ENCODE measurements at places on chromosomes 7 and 10.

DNA sequence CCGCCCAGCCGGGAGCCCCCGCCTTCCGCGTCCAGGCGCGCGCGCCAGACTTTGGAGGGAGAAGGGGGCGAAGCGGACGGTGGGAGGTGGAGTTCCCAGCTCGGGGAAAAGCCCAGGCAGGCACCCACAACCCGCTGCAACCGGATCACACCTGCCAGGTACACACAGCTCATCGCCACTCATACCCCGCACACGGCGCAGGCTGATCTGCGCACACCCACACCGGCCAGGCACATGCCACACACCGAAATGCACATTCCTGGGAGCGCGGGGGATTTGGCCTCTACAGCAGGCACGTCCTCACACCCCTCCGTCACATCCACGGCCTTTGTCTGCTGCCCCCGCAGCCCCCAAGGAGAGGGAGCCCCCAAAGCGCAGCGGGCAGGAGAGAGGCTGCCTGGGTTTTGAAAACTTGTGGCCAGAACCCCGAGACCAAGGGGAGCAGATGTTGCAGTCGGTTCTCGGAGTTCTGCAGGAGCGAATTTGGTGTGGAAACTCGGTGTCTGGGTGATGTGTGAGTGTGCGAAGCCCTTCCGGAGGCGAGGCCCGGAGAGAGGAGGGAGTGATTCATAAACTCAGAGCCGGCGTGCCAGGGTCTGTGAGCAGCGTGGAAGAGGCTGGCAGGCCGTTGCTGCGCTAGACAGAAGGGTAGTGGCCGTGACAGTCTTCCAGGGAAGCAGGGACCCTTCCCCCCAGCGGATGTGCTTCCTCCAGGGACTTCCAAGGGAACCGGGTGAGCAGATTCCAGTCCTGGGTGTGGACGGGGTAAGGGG lies 734 bp downstream of the CHST3 start:
- DNase-seq = no peak

GRCh38 chr7:158519633-158520174 lies 67.9 kb downstream of the PTPRN2 start:
- DNase-seq = no peak

- DNase-seq = no peak
These were observed 23.2 kb downstream of the NT5C3A start for GRCh38 chr7:33039257-33039902.

DNA sequence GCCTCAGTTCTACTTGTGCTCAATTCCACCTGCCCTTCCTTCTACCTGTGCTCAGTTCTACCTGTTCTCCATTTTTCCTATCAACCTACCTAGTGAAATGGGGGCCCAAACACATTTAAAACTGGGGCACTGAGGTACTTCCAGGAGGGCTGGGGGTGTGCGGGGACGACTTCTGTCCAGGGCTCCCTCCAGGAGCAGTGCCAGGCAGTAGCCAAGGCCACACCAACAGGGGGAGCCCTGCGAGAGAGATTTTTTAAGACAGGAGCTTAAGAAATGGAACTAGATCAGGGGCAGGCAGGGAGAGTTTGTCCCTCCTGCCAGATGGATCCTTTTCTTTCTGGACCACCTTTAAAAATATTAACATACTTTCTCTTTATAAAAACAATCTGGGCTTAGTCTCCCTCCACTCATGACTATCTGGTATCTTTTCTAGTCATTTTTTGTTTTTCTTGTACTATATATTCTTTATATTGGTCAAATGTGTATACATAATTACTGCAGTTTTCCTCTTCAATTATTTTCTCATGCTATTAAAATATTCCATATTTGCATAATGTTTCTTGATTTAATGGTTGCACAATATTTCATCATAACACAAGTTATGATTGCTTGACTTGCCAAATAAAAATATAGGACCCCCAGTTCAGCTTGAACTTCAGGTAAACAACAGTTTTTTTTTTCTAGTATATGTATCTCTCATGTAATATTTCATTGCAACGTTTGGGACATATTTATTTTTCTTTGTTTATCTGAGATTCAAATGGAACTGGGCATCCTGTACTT lies 47.3 kb upstream of the INSYN2A start:
- DNase-seq = peak; percentile 40

- DNase-seq = no peak
These were observed 48.8 kb downstream of the ADCYAP1R1 start for GRCh38 chr7:31100871-31101270.

GRCh38 chr10:112247791-112248190 lies 35.4 kb upstream of the TECTB start:
- no peak for DNase-seq

DNA sequence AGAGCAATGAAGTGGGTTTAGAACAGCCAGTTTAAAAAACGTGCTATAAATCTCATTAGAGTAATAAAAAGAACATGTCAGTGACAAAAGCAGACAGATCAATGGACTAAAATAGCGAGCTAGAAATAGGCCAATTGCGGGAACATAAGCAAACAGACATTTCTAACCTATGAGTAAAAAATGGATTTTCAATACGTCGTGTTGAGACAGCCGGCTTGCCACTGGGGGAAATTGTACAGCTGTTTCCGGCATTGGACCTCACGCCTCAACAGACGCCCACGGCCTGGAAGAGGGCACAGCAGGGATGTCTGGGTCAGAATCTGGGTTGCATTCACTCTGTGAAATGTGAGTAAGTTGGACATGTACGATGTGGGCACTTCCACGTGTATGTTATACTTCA lies 92.9 kb downstream of the SVOPL start:
- no peak for DNase-seq

- DNase-seq = no peak
These were observed 31.8 kb downstream of the ZNF467 start for GRCh38 chr7:149741629-149742028.

DNA sequence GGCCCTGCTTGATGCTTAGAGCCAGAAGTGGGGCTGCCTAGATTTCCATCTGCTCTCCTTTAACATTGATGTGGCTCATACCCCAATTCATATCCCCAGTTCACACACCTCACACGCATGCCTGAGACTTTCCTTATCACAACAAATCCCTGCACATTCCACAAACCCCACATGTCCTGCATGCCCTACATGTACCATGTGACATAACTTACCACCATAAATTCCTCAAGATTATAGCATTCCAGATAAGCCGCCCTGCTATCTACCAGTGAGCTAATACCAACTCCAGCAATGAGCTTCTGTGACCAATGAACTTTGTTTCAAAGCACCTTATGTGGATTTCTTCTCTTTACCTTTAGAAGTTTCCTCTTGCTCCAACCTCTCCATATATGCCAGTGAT lies 104.7 kb upstream of the RAB11FIP2 start:
- no peak for DNase-seq

- no peak for DNase-seq
These were observed 46.9 kb downstream of the ZNF518A start for GRCh38 chr10:96176985-96177384.

DNA sequence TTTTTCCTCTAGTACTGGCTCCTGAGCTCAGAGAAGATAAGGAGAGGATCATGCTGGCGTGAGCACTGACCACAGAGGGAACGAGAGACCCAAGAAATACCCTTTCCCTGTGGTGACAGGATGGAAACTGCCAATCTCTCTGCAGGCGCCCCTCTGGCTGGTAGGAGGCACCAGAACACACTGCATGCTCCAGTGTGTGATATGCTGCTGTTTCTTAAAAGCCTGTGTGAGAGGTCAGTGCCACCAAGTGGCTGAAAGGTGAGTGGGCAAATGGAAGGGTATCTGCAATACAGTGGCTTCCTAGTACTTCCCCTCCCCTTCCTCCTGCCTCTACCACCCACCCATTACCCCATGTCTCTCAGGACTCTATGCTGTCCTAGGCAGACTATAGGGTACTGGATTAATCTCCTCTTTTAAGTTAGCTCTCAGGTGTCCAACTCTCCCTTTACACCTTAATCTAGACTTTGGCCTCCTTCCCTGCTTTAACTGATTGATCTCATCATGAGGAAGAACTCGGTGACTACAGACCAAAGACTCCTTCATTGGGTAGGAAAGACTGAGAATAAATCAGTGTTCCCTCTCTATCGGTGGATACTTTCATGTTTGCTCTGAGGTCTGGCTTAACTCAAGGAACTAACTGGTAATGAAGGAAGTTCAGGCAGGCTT lies 283.6 kb downstream of the ADRA2A start:
- DNase-seq = no peak

DNA sequence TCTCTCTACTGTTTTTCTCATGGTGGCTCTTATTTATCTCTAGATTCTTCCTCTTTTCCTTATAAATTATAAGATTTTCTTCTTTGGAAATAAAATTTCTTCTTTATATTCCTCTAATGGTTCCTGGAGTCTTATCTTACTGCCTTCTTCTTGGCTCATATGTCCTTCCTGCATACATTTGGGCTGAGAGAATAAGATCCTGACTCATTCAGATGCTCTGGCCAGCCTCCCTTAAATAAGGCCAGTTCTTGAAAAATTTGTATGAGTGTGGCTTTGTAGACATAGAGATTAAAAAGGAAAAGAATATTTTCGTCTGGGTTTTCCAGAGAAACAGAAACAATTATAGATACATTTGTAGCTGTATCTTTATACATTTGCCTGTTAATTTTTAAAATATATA lies 411.3 kb downstream of the KIF20B start:
- no peak for DNase-seq

- no peak for DNase-seq
These were observed 46.2 kb downstream of the VWDE start for GRCh38 chr7:12357508-12357907.

- no peak for DNase-seq
These were observed 82.8 kb downstream of the CDK6 start for GRCh38 chr7:92753614-92754013.

- DNase-seq = no peak
These were observed 319.3 kb downstream of the CAMK1D start for GRCh38 chr10:12668634-12669033.

- no peak for DNase-seq
These were observed 14.9 kb downstream of the TRIM56 start for GRCh38 chr7:101099969-101100781.

DNA sequence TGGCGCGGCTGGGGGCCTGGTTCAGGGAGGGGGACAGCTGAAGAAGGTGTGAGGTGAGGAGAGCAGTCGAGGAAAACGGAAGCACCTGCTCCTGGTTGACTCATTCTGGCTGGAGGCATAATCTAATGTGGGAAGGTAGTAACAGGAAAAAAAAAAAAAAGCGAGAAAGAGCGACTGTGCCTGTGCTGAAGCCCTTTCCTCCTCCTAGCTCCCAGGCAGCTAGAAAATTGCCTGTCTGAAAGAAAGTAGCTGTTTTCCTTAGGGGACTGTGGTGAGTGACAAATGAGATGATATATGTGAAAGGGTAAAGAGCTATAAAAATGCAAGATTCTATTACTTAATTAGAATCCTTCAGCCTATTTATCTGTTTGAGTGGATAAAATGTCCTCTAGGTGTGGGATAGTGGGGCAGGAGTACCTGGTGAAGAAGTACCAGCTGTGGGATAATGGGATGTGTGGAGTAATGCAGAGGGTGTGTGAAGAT lies 4.9 kb upstream of the MEST start:
- DNase-seq = no peak

- DNase-seq = no peak
These were observed 143.7 kb downstream of the CUX1 start for GRCh38 chr7:101960985-101961708.

DNA sequence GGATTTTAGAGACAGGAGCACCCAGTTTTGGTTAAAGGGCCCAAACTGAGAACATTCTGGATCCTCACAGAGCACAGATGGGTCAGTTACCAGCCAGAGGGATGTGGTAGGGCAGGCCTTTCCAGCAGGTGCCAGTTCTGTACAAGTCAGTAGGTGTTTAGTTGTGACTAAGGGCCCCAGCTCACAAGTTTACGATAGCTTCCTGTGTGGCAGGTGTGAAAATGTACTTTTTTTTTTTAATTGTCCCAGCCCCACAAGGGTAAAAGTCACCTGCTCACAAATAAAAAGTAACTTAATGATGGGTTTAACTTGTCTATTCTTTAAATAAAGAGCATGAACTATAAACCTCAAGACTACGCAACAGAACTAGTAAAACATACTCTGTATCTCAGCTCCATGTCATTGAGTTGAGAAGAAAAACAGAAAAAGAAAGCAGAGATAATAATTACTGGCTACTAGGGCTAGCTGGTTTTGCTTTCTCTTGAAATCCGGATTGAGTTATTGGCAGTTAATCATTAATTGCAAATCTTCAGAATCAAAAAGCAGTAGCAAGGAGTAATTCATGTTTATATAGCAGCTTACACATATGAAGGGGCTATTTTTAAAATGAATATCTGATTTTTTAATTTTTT lies 15.4 kb downstream of the NFE2L3 start:
- no peak for DNase-seq

- DNase-seq = no peak
These were observed 190.9 kb downstream of the REEP3 start for GRCh38 chr10:63711867-63712716.

- no peak for DNase-seq
These were observed at the start of gene CLDN15 for GRCh38 chr7:101237206-101238067. Gene CLDN15, minus strand, starts transcription at chr7:101237802. Its CDS starts 221 bp downstream, at chr7:101237581.

GRCh38 chr7:74372511-74373111 lies 81.1 kb upstream of the GTF2IRD1 start:
- DNase-seq = no peak

- no peak for DNase-seq
These were observed 16.2 kb downstream of the BEND7 start for GRCh38 chr10:13512564-13512963.

- no peak for DNase-seq
These were observed 73.2 kb downstream of the VCL start for GRCh38 chr10:74071157-74071556.

DNA sequence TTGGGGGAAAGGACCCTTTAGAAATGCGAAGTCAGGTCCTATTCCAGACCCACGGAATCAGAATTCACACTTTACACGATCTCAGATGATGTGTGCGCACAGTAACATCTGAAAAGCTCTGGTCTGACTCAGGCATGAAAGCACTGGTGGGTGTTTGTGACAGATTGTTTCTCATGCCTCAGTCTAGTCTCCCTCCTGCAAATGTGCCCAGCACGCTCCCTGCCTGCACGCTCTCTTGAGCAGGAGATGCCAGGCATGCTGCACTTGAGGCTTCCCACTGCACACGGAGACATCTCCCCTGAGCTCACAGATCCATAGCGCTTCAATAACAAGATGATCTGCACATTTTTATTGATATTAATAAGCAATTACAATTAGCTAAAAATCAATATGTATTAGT lies 23.6 kb upstream of the ZNF37A start:
- DNase-seq = no peak

DNA sequence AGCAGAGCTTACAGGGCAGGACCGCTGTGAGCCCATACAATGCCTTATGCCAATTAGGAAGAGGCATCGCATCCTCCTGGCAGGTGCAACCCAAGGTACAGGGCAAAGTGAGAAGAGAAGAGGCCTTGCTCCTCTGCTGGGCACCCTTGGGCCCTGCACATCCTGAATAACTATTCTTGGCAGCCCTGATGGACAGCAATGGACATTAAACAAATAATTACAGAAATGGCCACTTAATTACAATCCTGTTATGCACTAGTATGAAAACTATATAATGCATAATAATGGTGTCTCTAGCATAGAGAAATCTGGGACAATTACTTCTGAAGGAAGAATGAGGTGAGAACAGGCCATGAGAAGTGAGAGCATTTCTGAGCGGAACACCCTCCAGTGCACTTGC lies 83.5 kb downstream of the PLPP4 start:
- no peak for DNase-seq

GRCh38 chr7:26490640-26491624 lies 199.3 kb downstream of the SNX10 start:
- DNase-seq = no peak
